ENCODE measurements at places on chromosomes 13 and 19.

DNA sequence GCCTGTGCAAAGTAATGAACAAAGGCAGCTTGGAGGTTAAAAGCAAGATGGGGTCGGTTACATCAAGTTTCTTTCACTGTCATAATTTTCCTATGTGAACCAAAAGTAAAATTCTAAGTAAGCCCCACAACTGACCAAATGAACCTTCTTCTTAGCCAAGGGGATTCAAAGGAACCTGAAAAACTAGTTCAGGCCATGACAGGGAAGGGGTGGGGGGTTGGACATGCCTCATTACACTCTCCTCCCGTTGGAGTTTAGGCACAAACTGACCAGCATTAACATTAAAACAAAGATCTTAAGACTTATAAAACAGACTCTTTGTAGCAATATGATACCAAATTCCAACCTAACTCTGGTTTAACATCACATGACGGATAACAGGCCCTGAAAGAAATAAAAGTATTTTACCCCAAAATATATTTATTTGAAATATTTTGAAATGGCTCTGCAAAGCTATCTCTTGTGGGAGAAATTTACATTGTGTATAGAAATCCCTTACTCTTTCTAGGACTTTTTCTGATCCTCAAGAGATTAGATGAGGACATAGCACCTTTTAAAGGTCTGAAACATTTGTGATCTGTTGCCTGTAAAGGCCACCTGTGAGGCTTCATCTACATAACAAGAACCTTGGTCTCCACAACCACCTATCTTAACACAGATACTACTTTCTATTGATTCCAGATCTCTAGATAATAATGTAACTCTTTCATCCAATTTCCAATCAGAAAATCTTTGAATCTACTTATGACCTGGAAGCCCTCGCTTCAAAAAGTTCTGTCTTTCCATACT, 1829.0 kb upstream of the MIR17HG start:
- no peak for DNase-seq

DNA sequence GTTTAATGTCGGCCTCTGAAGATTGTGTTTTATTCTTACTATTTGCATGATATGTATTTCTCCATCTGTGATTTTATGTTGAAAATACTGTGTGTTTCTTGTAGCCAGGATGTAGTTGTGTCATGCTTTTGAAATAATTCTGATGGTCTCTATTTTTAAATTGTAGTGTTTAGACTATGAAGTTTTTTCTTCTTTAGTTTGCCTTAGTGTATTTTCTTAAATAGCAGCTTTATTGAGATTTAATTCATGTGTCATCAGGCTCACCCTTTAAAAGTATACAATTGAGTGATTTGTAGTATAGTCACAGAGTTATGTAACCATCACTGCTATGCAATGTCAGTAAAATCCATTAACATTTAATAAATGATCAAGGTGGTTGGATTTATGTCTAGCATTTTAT, 74.5 kb downstream of the PCCA start:
- DNase-seq, result no peak

GRCh38 chr13:109369353-109370052, 416.9 kb downstream of the IRS2 start:
- no peak for DNase-seq

DNA sequence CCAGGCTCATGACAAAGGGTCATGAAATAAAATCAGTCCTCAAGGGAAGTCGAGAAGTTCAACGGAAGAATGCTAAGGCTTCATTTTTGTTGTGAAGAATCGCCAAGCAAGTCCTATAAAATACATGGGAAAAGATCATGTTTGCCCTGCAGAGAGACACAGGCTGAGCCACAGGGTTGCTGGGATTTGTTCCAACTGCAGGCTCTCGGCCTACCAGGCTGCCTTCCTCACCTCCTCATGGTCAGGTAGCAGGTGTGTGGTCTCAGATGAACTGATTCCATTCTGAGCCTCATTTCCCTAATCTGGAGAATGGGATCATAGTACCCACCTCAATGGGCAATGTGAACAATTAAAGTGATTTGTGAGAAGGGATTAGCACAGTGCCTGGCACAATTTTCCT, 114.9 kb upstream of the SPATA13 start:
- DNase-seq, result no peak

DNA sequence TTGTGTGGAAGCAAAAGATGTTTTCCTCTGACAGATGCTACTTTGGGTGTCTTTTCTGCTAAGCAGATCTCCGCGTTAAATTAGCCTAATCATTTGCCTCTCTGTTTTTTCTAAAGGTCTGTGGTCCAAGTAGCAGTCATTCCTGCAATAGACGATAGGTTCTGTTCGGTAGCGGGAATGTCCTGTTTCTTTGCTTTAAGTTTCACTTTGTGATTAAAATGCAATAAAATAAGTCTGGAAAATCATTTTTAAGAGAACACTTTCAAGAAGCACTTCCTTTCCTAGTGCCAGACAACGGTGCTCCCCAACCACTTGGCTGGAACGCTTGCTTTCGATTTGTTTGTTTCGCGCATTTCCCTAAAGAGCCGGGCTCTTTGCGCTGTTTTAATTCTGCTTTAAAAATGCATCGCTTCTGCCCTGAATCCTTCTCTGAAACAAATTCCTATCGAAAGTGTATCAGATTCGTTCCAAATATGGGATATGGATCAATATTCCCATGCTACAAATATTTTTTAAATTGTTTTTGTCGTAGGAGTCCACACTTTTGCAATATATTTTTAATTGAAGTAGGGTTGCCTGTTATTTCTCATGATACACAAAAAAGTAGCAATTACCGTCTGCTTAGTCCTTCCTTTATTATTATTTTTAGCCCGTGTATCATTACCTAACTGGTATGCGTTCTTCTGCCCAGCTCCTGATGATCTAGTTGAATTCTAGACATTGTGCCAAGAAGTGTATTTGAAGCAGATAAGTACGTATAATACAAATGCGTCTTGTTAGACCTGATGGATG, 14.2 kb downstream of the ZIC2 start:
- DNase-seq, result no peak

DNA sequence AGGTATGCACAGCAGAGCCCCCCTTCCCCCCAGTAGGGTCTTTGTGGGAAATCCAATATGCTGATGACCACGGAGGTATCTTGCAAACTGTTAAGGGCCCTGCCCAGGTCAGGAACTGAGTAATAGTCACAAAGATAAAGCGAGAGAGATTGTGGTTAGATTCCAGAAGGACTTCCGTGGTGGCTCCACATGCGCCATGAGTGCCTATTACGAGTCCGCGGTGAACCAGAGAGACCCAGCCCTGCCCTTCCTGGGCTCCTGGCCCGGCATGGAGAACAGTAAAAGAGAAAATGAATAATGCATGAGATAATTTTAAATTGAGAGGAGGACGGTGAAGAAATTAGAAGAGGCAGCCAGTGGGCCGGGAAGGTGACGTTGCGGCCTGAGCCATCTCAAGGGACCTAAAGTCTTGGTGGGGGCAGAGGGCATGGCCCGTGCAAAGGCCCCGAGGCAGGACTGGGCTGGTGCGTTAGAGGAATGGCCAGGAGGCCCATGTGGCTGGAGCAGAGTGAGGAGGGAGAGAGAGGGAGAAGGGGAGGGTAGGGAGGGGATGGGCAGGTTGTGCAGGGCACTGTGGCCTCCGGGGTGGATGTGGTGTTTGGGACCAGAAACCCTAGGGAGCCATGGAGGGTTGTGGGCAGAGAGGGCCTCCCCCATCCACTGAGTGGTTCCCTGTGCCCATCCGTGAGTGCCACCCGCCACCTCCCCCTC, 46.6 kb upstream of the NFIC start:
- DNase-seq, result no peak

GRCh38 chr13:23202383-23202782, 21.6 kb downstream of the SGCG start:
- no peak for DNase-seq

DNA sequence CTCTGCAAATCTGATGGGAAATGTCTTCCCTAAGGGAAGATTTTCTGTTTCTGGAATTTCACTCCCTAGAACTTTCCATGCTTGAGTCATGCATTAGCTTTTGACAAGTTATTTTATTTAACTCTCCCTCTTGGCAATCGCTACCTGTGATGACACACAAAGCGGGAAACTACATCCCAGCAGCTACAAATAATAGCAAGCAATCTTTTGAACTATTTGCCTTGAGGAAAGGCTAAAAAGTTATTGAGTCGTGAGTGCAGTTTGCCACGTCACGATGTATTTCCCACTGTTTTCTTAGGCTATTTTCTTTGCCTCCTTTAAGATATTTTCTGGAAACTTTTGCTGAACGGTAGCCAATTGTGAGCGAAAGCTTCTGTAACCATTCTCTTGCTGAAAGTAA, 353.3 kb upstream of the HTR2A start:
- no peak for DNase-seq

GRCh38 chr13:32924886-32925285, 91.3 kb upstream of the KL start:
- DNase-seq, result no peak

DNA sequence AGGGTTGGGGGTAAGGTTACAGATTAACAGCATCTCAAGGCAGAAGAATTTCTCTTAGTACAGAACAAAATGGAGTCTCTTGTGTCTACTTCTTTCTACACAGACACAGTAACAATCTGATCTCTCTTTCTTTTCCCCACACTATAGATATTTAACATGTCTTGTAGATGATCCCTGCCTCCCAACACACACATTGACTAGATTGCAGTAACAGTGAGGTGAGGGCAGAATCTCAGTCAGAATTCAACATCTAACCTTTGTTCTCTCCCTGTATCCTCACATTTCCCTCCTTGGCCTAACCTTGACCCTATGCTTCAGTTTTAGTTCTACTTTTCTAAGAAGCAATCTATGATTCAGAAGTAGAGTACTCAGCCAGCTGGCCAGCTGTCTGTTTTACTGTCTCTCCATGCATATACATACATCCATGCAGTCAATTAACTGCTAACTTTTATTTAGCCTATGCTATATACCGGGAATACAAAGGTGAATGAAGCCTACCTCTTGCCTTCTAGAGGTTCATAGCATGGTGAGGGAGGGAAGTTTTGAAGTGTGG, 18.1 kb downstream of the DNAJC15 start:
- DNase-seq, result no peak

DNA sequence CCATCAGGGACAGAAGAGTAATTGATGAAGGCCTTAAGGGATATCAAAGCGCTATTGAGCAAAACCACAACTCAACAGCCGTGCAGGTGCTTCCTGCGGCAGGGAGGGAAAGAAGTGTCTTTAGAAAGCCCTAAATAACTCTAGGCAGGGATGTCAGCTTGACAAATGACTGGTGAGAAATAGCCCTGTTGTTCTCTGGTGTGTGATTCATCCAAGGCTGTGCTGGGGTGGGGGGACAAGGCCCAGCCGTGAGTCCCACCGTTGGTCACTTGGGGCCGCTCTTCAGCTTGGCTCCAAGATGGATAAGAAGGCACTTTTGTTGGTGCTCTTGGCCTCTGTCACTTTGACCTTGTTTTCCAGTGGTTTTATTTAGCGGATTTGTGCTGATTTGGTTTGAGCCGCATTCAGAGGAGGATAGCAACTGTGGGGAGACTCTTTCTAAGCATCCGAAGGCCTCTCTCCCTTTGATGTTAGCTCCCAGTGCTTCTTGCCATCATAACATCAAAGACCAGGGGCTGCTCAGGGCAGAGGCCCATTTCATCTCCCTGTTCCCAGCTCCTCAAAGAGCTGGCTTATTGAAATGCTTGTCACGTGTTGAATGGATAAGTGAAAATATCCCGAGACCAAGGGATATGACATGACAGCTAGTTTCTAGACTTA, 130.3 kb upstream of the SERP2 start:
- no peak for DNase-seq

DNA sequence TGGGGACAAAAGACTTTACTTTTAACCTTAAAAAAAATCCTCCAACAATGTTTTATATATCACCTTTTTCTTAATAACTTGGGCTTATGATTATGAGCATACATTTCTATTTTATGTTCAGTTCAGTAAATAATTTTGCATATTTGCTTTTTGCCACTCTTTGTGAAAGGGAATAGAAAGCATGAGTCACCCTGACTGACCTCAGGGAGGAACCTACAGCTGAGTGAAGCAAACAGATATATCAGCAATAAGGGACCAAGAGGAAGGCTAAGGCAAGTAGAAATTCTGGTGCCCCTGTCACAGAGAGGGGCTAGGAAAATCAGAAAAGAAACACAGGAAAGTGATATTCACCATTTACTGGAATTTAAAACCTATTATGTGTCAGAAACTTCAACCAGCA, 37.2 kb upstream of the SOHLH2 start:
- no peak for DNase-seq
